ENCODE measurements at places on chromosomes 13 and 19. TPM values are rescaled to one million over a fixed set of nuclear protein-coding genes. Genes with fewer than 3 reads are reported as not detected.
A peak's percentile ranks its signal among the peaks of the same experiment; 100 is the strongest.

- no peak for DNase-seq
Measured at GRCh38 chr19:7104747-7105447, 35.4 kb downstream of the ZNF557 start.

The GPC6 gene
- total RNA-seq = 1.1 TPM

DNA sequence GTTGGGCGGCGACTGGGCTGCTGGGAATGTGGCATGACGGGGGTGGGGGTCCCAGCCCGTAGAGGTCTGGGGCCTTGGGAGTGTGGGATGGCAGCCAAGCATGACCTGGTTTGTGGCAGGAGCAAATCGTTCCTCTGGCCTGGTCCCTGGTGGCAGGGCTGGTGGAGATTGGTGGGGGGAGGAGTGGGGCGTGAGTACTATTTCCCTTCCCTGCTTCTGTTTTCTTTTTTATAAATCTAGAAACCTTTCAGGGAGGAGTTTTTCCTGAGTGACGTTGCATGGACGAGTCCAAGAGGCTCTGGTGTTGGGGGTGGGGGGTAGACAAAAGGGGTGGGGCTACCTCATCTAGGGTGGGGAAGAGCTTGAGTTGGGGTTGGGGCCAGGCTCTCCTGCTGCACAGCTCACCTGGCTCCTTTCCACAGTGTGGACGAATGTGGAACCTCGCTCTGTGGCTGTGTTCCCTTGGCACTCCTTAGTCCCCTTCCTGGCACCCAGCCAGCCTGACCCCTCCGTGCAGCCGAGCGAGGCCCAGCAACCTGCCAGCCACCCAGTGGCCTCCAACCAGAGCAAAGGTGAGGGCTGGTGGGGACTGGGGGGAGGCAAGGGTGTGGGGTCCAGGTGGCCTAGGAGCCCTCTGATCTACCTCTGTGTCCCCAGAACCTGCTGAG lies 15.4 kb upstream of the PRR19 start:
- no peak for DNase-seq

DNA sequence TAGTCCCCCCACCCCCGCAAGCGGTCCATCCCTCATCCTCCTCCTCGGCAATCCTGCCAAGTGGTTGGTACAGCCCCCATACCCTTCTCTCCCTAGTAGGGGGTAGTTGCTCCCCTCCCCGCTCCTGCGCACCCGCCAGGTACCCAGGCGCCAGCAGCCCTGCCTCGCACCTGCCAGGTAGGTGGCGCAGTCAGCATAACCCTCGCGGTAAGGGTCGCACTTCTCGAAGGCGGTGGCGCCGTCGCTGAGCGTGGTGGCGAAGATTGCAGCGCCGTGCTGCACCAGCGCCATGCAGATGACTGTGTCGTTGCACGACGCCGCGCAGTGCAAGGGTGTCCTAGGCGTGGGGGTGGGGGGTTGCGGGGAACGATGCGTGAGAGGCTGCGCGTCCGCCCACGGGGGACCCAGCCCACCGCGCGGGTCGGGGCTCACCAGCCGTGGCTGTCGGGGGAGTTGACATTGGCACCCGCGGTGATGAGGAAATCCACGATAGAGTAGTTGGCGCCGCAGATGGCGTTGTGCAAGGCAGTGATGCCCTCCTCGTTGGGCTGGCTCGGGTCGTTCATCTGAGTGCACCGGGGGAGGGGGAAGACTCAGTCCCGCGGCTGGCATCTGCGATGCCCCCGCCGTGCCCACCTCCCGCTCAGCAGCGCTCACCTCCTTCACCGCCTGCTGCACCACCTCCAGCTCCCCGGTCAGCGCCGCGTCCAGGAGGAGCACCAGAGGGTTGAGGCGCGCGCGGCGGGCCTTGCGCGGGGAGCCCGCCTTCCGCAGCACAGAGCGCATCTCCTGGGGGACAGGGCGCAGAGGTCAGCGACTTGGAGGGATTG lies 15.2 kb upstream of the ERCC2 start:
- no peak for DNase-seq

The LENG9 gene
- total RNA-seq = 2.1 TPM

DNA sequence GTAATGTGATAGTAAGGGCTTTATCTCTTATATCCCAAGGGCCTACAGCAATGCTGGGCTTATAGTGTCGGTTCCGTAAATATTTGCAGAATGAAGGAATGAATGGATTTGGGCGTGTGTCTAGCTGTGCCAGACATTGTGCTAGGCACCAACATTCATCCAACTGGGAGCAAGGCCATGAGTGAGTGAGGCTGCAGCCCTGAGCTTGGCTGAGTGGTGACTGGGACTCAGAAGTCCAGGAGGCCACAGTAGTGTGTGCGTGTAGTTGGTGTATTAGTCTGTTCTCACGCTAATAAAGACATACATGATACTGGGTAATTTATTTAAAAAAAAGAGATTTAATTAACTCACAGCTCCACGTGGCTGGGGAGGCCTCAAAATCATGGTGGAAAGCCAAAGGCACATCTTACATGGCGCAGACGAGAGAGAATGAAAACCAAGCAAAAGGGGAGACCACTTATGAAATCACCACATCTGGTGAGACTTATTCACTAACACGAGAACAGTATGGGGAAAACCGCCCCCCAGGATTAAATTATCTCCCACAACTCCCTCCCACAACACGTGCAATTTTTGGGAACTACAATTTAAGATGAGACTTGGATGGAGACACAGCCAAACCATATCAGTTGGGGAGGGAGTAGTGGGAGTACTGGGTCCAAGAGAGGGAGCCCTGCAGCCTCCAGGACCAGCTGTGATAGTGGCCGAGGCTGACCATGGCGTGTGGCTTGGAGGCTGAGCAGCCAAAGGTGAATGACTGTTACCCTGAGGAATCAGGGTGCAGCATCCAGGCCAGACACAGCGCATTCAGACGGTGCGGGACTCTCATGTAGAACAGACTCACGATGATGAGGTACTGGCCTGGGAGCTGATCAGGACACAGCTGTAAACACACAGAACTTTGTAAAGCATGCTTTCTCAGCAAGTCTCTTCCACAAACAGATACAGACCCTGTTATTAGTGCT lies 104.6 kb downstream of the TEX26 start:
- no peak for DNase-seq

DNA sequence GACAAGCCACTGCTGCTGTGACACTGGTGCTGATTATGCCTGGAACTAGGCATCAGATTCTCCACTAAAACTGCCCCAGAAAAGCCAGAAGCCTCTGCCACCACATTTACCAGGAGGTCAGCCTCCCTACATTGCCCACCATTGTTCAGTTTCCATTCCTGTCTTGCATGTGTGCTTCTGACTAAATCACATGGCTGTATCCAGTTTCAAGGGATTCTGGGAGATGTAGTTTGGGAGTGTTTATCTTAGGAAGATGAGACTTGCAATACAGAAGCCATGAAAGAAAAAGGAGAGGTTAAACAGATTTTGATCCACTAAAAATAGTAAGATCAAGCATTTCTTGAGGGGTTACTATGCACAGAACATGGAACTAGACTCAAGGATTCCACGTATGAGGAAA lies 40.7 kb upstream of the SERPINE3 start:
- no peak for DNase-seq

DNA sequence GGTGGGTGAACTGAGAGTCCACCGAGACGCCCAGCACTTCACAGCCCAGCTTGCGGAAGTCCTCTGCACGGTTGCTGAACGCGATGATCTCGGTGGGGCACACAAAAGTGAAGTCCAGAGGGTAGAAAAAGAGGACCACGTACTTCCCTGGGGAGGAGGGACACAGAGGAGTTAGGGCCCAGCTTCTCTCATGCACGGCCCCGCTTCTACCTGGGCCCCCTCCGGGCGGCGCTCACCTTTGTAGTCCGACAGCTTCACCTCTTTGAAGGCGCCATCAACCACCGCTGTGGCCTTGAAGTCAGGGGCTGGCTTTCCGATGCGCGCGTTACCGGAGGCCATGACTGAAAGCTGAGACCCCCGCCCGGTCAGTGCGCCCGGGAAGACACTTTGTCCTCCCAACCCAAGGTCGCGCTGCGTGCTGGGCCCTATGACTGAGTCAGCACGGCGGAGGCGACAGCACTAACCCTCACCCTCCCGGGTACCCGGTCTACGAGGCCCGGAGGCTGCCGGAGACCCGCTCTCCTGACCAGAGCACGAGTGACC lies 606 bp downstream of the PRDX2 start:
- DNase-seq = no peak

The ZNF554 gene
- 1.9 TPM for total RNA-seq

The HOMER3 gene
- total RNA-seq = 32.9 TPM

The IER2 gene
- total RNA-seq = 23.7 TPM

DNA sequence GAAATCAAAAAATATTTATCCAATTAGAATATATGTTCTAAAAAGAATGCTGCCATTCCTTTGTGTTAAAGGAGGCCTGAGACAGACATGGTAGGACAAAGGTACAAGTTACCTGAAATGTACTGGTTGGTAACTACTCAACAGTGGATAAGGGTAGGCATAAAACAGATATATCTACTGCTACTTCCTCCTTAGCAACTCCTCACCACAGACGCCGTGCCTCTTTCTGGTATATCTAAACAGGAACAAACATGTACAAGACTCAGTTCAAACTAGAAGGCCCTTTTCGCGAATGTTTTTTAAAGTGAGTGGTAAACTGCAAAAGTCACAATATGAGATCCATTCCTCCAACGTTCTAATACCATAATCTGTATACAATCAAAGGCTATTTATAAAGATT lies 86.9 kb downstream of the TBC1D4 start:
- DNase-seq = no peak

The MIA gene
- total RNA-seq = not detected

GRCh38 chr13:91375116-91375729 lies 23.2 kb upstream of the GPC5 start:
- DNase-seq = no peak

The NALCN gene
- total RNA-seq = not detected

The IZUMO1 gene
- not detected for total RNA-seq

The FCER2 gene
- not detected for total RNA-seq

GRCh38 chr13:67101730-67102467 lies 128.2 kb downstream of the PCDH9 start:
- no peak for DNase-seq

GRCh38 chr13:91280801-91281200 lies 66.7 kb upstream of the MIR17HG start:
- DNase-seq = peak; percentile 2
